Naive thymus-derived CD8-positive, alpha-beta T cell (primary cell): ENCODE measurements at places on chromosomes 3 and 15. TPM values are rescaled to one million over a fixed set of nuclear protein-coding genes. Genes with fewer than 3 reads are reported as not detected.

The KY gene
- not detected for polyA plus RNA-seq

The CFAP91 gene
- polyA plus RNA-seq: not detected

The GFM1 gene
- 32.5 TPM for polyA plus RNA-seq

The REC114 gene
- polyA plus RNA-seq: 0.32 TPM

The SCG5 gene
- polyA plus RNA-seq: not detected

The IMP3 gene
- 199 TPM for polyA plus RNA-seq

The CCRL2 gene
- 1.1 TPM for polyA plus RNA-seq

The PAK6 gene
- polyA plus RNA-seq: not detected

The CHST13 gene
- not detected for polyA plus RNA-seq

The FAM81A gene
- not detected for polyA plus RNA-seq

The TGM5 gene
- polyA plus RNA-seq: not detected

The RGMA gene
- polyA plus RNA-seq: not detected

GRCh38 chr15:100733101-100733842 is 130.9 kb downstream of the ASB7 start:
- DNase-seq: no peak

GRCh38 chr3:52177701-52178042 is 20.3 kb upstream of the ALAS1 start:
- DNase-seq: no peak

DNA sequence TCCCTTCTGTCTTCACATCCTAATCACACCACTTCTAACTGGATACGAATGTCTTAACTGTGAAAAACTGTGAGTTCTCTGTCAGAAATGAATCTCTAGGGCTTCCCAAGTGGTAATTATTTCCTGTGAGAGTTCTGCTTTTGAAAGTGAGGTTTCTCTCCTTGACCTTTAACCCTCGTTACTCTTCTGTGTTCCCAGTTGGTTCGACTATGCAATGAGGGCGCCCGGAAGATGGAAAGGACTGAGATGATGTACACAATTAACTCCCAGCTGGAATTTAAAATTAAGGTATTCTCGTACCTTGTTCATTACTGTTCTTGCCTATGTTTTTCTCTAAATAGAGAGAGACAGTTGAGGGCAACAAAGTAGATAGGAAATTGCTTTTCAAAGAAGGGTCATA is 96.5 kb downstream of the ARHGEF26 start:
- no peak for DNase-seq

DNA sequence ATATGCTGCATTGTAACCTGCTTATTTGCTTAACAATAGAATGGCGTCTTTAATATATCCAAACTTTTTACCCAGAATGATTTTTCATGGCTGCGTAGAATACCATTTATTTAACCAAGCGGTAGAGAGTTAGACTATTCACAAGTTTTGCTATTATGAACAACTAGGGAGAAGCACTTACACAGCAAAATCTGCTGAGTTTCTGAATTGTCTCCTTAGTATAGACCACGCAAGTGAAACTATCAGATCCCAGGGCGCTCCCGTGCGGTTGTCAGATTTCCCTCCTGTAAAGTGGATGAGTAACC is 12.6 kb upstream of the ADPGK start:
- DNase-seq: no peak

GRCh38 chr15:61307474-61307873 is 78.4 kb upstream of the RORA start:
- no peak for DNase-seq

GRCh38 chr3:44058868-44059203 is 182.8 kb upstream of the TOPAZ1 start:
- DNase-seq: no peak

GRCh38 chr15:35047528-35047927 is 37.6 kb downstream of the NANOGP8 start:
- DNase-seq: no peak

DNA sequence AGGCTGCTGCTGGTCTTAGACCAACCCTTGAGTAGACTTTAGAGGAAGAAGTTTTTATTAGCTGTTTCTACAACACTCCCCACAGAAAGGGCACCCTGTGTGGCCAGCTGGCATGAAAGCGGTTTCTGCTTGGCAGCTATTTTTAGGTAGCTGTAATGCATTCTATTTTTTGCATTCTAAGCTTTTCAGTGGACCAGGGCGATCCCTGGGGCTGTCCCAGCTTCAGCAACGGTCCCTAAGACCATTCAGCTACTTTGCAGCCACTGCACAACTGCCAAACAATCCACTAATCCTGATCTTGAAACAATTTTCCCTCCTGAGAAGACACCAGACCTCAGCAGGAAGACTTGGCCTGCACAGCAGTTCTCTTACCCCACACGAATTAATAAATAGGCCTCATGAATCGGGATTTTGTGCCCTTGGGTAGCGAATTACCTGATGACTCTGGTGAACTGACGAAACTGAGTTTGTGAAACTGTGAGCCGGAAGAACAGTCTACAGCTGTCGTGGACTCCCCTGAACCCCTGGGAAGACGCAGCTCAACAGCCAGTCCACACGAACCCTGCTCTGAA is 14.6 kb upstream of the TFRC start:
- DNase-seq: no peak

DNA sequence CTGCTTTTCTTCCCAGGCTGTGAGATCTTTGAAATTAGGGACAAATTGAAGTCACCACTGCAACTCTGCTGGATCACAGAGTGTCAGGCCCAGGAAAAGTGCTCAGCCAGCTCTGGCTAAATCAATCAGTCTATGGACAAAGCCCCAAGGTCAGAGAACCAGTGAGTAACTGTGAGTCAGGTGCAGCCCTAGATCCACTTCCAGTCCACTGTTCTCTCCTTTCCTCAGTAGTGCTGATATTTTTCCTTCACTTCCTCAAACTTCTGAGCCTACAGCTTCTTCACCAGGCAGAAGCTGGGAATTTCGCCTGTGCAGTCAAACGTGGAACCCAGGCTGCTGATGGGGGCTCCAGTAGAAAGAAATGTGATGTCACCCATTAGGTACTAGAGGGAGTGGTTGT is 75.1 kb upstream of the TRIM42 start:
- DNase-seq: no peak

DNA sequence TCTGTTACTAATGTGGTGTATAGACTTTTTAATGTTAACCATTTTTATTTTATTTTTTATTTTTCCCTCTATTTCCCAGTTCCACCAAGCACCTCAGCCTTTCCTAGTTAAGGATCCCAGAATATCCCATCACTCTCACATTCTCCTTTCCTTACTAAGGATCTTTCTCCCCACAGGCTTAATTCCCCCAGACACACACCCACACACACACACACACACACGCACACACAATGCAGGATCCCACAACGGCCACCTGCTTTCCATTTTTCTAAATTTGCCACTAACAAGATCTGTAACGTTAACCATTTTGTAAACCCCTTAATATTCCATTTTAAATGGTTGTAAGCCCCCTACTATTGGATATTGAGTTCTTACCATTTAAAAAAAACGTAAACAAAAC is 404.1 kb downstream of the ZIC1 start:
- no peak for DNase-seq

- no peak for DNase-seq
These were observed 246.7 kb upstream of the CBLB start for GRCh38 chr3:106115557-106115956.

- no peak for DNase-seq
These were observed 7.9 kb downstream of the RTF1 start for GRCh38 chr15:41424809-41425208.

DNA sequence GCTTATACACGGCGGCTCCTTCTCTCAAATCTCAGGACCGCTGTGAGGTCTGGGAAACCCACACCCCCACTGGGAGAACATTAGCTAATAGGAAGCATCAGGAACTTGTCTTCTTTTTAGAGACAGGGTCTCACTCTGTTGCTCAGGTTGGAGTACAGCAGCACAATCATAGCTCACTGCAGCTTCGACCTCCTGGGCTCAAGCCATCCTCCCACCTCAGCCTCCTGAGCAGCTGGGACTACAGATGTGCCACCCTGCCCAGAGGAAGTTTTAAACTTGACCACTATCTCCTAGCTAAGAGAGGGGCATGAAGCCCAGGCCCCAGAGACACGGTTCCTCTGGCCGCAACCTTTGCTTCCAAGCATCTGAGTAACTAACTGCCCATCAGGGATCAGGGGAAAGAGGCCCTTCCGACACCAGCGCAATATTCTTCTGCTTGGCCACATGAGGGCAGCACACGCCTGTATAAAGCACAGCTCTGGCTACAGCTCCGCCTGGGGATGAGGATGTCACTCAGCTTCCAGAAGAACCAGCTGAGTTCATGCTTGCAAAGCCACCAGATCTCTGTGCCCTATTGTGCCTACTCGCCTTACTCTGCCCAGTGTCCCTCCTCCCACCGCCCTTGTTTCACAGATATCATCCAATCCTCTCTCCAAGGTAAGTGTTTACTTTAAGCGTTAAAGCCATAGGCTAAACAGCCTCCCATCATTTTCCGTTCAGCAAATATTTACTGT is 57.6 kb upstream of the SLC6A11 start:
- DNase-seq: peak; percentile 32

DNA sequence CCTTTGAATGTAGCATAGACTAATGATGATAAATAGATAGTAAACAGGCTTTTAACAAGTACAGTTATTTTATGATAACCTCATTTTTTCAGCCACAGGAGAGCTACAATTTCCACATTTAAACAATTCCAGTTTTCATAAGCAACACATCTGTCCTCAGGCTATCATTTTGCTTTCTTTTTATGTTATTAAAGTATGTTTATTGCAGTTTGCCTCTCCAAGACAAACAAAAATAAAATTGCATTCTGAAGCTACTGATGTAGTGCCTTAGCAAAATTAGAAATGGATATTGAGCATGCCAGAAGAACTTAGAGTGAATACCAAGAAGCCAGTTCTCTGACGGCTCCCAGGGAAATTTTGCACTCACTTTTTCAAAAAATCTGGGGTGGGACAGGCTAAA is 140.6 kb upstream of the ABHD17C start:
- no peak for DNase-seq

- no peak for DNase-seq
These were observed 35.2 kb upstream of the CDAN1 start for GRCh38 chr15:42772144-42772543.

GRCh38 chr3:14188041-14188754 is 9.6 kb downstream of the LSM3 start:
- DNase-seq: no peak

DNA sequence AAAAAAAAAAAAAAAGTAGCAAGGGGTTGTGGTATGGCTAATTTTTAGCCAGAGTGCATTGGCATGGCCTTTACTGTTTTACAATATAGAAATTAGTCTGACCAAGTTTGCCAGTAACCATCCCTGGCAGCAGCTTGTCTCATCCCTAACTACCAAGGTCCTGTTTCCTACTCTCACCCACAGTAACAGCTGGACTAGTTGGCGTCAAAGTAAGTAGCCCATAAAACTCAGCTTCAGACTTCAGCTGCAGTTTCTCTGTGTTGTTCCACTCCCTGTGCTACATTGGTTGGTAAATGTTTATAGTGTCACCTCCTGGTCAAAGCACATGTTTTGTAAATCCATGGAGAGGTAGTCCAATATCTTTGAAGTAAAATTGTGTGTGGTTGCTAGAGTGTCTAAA is 691.3 kb downstream of the ZPLD1 start:
- DNase-seq: no peak

- DNase-seq: no peak
These were observed 23.2 kb downstream of the GPR15 start for GRCh38 chr3:98555025-98555379.

- DNase-seq: no peak
These were observed 16.9 kb downstream of the TCAIM start for GRCh38 chr3:44355362-44356033.

- DNase-seq: no peak
These were observed 435.4 kb upstream of the RGMA start for GRCh38 chr15:93524432-93524831.

GRCh38 chr3:168047190-168047795 is 48.4 kb downstream of the GOLIM4 start:
- DNase-seq: peak; percentile 23

DNA sequence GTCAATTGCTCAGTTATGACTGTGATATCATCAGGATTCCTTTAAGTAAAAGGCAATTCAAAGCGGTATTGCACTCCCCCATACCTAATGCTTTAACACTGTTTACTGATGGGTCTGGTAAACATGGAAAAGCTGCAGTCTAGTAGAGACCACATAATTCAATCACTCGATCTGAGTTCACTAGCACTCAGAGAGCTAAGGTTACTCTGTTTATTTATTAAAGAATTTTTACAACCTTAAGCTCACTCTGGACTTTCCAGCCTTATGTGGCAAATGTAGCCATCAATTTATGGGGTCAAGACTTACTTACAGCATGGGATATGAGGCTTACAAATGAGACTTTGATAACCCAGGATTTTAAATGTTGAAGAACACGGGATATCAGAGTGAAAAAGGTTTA is 18.4 kb upstream of the CCR2 start:
- no peak for DNase-seq

DNA sequence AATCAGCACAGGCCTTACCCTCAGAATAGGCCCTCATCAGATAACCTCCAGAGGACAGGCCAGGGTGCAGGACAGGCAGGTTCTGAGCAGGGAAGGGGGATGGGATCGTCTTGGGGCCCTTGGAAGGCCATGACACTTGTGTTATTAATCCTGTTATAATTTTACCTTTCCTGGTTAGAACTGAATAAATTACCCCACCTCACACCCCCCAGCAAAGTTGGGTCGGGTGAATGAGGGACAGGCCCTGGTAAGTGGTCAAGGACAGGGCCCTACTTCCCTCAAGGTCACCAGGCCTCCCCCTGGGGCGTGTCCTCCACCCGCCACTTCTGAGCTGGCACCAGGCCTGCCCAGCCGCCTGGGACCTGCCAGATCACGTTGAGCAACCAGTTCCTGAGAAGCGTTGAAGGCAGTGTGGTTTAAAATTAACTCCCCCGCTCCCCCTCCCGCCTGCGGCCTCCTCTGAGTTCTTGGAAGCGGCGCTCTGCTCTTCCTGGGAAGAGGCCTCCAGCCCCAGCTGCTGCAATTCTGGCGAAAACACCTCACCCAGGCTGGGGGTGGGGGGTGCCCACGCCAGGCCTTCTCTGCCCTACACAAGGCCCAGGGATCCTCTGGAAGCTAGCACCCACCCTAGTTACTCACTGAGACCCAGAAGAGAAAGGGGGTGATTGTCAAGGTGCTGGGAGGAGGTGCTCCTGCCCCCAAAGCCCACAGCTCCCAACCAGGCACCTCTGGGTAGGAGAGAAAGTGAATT is 10.6 kb downstream of the CISH start:
- peak; percentile 56 for DNase-seq

- no peak for DNase-seq
These were observed 126.7 kb downstream of the UACA start for GRCh38 chr15:70636540-70637165.

DNA sequence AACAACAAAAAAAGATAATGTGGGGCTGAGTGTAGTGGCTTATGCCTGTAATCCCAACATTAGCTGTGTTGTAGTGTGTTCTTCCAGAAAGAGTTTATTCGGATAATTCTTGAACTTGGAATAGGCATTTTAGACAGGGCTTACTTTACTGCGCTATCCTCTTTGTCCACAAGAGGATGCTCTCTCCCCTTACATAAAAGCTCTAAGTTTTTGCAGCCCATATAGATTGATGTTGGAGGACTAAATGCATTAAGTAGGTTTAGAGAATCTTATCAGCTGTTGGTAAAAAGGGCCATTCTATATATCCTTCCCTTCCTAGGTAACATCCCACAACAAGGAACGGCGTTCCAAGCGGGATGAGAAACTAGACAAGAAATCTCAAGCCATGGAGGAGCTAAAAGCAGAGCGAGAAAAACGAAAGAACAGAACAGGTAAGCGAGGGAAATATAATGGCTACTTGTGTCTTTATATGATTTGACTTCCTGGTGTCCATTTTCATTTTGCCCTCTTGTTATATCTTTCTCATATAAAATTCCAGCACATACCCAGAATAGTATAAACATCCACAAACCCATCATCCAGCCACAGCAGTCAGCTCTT is 27.8 kb upstream of the ITPKA start:
- peak; percentile 43 for DNase-seq
